ENCODE measurements at places on chromosomes 7 and 10.

DNA sequence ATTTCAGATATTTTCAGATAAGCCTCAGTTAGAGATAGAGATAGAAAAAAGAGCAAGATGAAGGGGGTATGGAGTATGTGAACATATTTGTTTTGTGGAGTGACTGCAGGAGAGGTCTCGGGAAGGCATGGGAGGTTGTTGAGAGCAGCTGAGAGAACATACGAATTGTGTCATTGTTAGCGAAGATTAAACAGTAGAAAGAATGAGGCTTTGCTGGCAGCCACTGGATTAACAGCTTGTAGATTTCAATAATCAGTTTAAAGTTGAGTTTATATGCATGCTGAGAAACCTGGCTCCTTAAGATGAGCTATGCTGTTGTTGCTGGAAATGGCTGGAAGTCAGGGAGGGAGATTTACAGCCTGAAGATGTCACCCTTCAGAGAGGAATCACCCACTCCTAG lies 100.9 kb upstream of the SORCS3 start:
- no peak for DNase-seq

GRCh38 chr10:8498881-8499280 lies 444.4 kb downstream of the GATA3 start:
- DNase-seq: no peak

DNA sequence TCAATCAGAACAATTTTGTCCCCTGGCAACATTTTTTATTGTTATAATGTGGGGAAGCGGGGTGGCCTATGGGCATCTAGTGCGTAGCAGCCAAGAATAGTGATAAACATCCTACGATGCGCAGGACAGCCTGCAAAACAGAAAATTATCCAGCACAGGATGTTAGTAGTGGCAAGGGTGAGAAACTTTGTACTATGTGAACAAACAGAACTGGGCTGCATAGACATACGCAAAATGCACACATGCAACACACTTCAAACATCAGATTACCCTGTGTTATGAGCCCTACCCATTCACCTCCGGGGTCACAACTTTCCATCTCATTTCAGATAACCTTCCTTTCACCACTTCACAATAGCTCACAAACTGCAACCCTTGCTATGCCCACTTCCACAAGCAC lies 3.1 kb downstream of the ZNF786 start:
- DNase-seq: no peak

DNA sequence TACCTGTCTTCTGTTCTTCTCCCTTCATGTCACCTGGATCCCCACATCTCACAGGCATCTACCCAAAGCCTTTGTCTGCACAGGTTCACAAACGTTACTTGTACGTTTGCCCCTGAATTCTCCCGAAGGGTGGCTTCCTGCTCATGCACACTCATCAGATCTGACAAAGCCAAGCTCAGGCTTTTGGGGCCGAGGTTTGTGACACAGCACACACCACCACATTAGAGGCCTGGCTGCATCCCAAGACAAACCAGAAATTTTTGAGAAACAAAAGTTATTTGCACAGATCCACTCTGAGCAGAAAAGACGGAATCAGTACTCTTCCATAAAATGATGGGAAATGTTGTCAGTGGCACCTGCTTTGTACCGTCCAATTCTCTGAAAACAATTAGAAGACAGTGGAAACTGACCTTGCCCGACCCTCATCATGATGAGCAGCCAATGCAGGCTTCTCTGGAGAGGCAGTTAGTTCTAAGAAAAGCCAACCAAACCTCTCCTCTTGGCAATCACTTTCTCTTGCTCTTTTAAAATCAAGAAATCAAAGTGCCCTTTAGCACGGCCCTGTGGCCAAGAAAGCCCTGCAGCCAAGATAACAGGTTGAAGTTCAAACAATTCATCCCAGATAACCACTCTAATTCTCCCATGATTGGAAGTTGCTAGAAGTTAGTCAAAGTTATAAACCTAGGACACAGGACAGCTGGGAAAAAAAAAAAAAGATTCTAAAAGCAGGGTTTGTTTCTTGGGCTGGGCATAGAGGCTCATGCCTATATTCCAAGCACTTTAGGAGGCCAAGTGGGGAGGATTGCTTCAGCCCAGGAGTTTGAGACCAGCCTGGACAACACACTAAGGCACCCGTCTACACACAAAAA lies 13.6 kb upstream of the SVIL start:
- no peak for DNase-seq

GRCh38 chr10:97132273-97132672 lies 53.5 kb downstream of the SLIT1 start:
- no peak for DNase-seq

All from activated CD8-positive, alpha-beta memory T cell treated with anti-CD3 and anti-CD28 coated beads for 1 hour (primary cell).